Endothelial cell (in vitro differentiated cells): ENCODE measurements at places on chromosomes 5 and 9. TPM values are rescaled to one million over a fixed set of nuclear protein-coding genes. Genes with fewer than 3 reads are reported as not detected.

GRCh38 chr5:10307206-10308148 lies at the start of gene CMBL:
TSS of gene CMBL (minus strand) at chr5:10307902. CDS start at chr5:10290762, 17,140 bp downstream.
- peak within 1 kb of the TSS; percentile 93 for H3K4me3 ChIP-seq
- H3K36me3 ChIP-seq, result peaks cover 3% of the 10 kb centered on the region
- H3K27me3 ChIP-seq, result peaks cover 12% of the 10 kb centered on the region
- DNase-seq, result peak; percentile 45
- H3K27ac ChIP-seq, result no peak within 1 kb of the TSS

DNA sequence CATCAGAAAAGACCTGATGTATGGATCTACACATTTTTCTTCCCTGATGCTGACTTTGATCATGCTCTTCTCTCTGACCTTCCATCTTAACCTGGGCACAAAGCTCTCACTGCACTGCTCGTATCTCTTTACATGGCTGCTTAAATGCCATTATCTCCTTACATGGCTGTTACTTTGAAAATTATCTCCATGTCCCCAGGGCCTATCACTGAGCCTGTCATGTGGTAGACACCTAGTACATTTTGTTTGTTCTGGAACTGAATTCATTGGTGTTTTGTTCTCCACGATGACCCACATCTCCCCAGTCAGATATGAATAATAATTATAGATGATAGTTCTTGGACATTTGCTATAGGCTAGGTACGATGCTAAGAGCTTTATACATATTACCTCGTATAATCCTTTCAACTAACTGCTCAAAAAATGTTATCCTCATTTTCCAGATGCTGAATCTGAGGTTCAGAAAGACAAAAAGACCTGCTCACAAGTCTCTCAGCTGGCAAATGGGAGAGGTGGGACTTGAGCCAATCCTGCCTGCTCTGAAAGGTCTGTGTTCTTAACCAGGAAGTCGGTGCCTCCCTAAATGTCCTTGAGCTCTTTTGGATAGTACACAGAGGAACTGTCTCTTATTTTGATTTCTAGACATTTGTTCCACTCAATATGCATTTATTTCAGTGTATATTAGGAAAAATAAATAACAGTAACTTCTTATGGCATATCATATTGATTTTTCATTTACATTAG lies 9.8 kb upstream of the CPEB4 start:
- no peaks in the 10 kb centered on the region for H3K36me3 ChIP-seq
- H3K27me3 ChIP-seq, result no peaks in the 10 kb centered on the region
- no peak overlapping the region for H3K27ac ChIP-seq
- no peak for DNase-seq
- H3K4me1 ChIP-seq, result no peaks in the 10 kb centered on the region

DNA sequence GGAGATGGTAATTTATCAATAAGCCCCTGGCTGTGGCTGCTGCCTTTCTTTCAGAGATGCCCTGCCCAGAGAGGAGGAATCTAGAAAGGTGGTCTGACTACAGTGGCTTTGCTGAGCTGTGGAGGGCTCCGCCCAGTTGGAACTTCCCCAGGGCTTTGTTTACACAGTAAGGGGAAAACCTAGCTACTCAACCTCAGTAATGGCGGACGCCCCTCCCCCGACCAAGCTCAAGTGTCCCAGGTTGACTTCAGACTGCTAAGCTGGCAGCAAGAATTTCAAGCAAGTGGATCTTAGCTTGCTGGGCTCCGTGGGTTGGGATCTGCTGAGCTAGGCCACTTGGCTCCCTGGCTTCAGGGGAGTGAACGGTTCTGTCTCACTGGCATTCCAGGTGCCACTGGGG lies 865.4 kb upstream of the ACO1 start:
- H3K27ac ChIP-seq, result no peak overlapping the region
- H3K27me3 ChIP-seq, result no peaks in the 10 kb centered on the region
- peaks cover 6% of the 10 kb centered on the region for H3K4me1 ChIP-seq
- DNase-seq, result no peak
- no peak overlapping the region for H3K4me3 ChIP-seq

DNA sequence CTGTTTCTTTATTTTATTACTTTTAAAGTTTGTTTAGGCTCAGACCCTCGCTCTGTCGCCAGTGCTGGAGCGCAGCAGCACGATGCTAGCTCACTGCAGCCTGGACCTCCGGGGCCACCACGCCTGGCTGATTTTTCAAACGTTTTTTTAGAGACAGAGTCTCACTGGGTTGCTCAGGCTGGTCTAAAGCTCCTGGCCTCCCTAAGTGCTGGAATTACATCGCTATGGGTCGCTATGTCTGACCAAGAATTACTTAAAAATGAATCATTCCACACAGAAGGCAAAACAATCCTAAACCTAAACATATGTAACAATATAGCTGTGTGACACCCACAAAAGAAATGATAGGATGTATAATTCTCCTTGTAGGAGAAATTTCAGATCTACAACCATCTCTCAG lies 86.9 kb upstream of the SIMC1 start:
- H3K36me3 ChIP-seq, result no peaks in the 10 kb centered on the region
- peaks cover 3% of the 10 kb centered on the region for H3K4me1 ChIP-seq
- H3K27ac ChIP-seq, result no peak overlapping the region

DNA sequence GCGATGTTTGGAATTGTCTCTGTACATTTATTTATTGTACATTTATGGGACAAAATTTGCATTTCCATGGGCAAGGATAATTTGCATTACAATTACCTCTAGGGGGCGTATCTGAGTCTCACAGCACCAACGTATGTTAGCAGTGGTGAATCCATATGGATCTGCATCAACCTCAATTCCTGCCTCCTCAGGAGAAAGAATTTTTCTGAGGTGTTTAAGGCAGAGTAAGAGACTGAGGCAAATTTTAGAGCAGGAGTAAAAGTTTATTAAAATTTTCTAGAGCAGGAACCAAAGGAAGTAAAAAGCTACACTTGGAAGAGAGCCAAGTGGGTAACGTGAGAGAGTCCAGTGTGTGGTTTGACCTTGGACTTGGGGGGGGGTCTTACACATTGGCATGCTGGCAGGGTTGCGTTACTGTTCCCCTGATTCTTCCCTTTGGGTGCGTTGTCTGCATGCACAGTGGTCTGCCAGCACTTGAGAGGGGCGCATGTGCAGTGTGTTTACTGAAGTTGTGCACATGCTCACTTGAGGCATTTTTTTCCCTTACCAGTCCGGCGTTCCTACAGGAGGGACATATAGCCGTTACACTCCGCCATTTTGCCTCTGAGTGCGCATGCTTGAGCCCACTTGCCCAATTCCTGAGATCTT lies 21.0 kb upstream of the RAB14 start:
- no peak overlapping the region for H3K27ac ChIP-seq
- peaks cover 4% of the 10 kb centered on the region for H3K4me1 ChIP-seq
- no peaks in the 10 kb centered on the region for H3K27me3 ChIP-seq
- H3K36me3 ChIP-seq, result no peaks in the 10 kb centered on the region

GRCh38 chr9:91223000-91223399 lies 138.7 kb downstream of the AUH start:
- no peak overlapping the region for H3K4me3 ChIP-seq
- H3K36me3 ChIP-seq, result peaks cover 4% of the 10 kb centered on the region

DNA sequence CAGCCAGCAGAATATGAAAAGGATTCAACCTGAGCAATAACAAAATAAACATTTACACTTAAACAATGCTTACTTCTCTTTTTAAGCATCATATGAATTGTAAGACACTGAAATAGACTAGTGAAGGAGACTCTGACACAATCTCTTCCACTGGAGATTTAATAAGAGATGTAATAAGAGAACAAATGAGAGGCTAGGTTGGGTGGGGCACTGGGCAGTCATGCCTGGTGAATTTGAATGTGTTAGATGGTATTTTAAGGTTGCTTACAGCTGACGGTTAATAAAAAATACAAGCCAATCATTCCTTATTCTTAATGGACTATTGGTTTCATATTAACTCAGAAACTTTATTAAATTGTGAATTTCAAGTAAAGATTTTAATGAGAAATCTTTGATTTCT lies 105.9 kb upstream of the TARS1 start:
- no peaks in the 10 kb centered on the region for H3K36me3 ChIP-seq
- H3K4me3 ChIP-seq, result no peak overlapping the region
- no peak for DNase-seq
- peaks cover 3% of the 10 kb centered on the region for H3K27me3 ChIP-seq

- no peaks in the 10 kb centered on the region for H3K36me3 ChIP-seq
- H3K27ac ChIP-seq, result no peak overlapping the region
- no peak overlapping the region for H3K4me3 ChIP-seq
- H3K27me3 ChIP-seq, result no peaks in the 10 kb centered on the region
- DNase-seq, result no peak
These were observed 6.1 kb upstream of the ANGPTL2 start for GRCh38 chr9:127128341-127129072.

DNA sequence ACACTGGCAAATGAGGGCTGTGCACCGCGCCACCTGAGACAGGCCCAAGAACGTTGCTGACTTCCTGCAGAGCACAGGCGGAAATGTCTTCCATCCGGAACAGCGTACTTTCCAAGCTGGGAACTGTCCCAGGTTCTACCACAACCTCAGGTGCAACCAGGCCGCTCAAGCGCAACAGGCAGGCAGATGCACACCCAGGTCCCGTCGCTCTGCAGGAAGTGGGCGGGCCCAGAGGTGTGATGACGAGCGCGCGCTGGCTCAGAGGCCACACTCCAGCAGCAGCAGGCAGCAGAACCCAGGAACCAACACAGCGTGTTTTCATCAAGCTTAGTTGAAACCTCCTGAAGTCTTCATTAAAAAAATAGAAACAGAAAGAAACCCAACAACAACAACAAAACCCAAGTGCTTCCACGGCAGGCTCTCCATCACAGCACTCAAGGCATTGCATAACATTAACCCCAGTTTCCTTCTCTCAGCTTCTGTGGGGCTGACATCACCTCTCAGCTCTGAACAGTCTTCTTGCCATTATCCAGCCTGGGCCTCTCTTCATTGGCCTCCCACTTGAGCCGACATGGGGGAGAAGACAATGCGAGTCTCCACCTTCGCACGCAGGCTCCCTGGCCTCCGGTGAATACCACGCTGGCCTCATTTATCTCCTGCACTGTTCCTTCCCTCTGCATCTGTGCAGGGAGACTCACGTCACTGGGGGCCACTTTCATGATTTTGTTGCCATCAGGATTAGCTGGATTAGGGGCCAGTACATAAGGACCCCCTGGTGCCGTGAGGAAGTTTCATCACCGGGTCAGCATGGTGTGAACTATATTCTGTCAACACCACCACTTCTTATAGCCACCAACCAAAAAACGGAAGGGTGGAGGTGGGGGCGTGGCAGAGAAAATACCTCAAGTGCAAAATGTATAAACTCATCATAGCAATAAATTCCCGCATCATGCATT lies 22.1 kb downstream of the PTCH1 start:
- no peak for DNase-seq
- peaks cover 7% of the 10 kb centered on the region for H3K27me3 ChIP-seq
- peaks cover 42% of the 10 kb centered on the region for H3K4me1 ChIP-seq
- no peak overlapping the region for H3K27ac ChIP-seq

DNA sequence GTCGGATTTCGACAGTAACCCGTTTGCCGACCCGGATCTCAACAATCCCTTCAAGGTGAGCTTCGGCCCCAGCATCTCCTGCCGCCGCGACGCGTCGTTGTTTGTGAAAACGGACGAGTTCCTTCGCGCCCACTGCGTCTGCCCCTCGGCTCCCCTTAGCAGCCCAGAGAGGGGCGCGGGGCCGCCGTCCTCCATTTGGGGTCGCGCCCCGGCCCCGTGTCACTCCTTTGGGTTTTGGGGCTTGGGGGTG lies 182 bp downstream of the SCAMP1 start:
- no peak for DNase-seq
- H3K36me3 ChIP-seq, result peaks cover 5% of the 10 kb centered on the region
- H3K27ac ChIP-seq, result peak overlapping the region; percentile 48

DNA sequence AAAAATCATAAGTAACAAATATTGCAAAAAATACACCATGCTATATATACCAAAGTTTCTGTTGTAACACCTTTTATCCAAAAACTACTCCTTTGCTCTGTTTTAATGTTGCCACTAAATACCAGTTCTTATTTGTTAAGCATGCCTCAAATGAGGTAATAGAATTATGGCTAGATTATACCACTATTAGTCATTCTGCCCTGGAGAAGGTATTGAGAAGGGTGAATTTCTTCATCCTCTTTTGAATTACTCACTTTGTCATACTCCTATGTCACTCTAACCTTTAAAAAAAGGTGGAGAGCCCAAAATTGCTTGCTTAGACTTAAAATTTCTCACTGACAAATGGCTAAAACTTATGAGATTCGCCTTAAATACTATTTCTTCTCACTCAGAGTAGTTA lies 750.9 kb downstream of the MAT2B start:
- no peak for DNase-seq
- H3K27me3 ChIP-seq, result peaks cover 5% of the 10 kb centered on the region
- H3K36me3 ChIP-seq, result no peaks in the 10 kb centered on the region

GRCh38 chr5:55492449-55492848 lies 42.3 kb downstream of the PLPP1 start:
- H3K36me3 ChIP-seq, result peaks cover 3% of the 10 kb centered on the region
- DNase-seq, result no peak
- no peak overlapping the region for H3K27ac ChIP-seq
- H3K4me3 ChIP-seq, result no peak overlapping the region
- H3K4me1 ChIP-seq, result peaks cover under 1% of the 10 kb centered on the region

GRCh38 chr5:8184455-8185063 lies 315.6 kb downstream of the MTRR start:
- no peaks in the 10 kb centered on the region for H3K4me1 ChIP-seq
- H3K36me3 ChIP-seq, result no peaks in the 10 kb centered on the region
- no peak overlapping the region for H3K27ac ChIP-seq
- H3K27me3 ChIP-seq, result peaks cover 1% of the 10 kb centered on the region
- DNase-seq, result peak; percentile 72

GRCh38 chr5:165714598-165714997 lies 2209.2 kb downstream of the MAT2B start:
- H3K4me1 ChIP-seq, result no peaks in the 10 kb centered on the region
- H3K27ac ChIP-seq, result no peak overlapping the region
- DNase-seq, result no peak
- no peaks in the 10 kb centered on the region for H3K36me3 ChIP-seq

- H3K4me1 ChIP-seq, result peaks cover 15% of the 10 kb centered on the region
- peaks cover 2% of the 10 kb centered on the region for H3K27me3 ChIP-seq
- no peak for DNase-seq
- H3K27ac ChIP-seq, result no peak overlapping the region
- peaks cover 17% of the 10 kb centered on the region for H3K36me3 ChIP-seq
These were observed 13.5 kb upstream of the AHRR start for GRCh38 chr5:307794-308579.

- H3K4me3 ChIP-seq, result no peak overlapping the region
- H3K27ac ChIP-seq, result no peak overlapping the region
- peaks cover 20% of the 10 kb centered on the region for H3K4me1 ChIP-seq
- H3K27me3 ChIP-seq, result peaks cover 2% of the 10 kb centered on the region
These were observed 125.1 kb downstream of the LIFR start for GRCh38 chr5:38431242-38431853.

DNA sequence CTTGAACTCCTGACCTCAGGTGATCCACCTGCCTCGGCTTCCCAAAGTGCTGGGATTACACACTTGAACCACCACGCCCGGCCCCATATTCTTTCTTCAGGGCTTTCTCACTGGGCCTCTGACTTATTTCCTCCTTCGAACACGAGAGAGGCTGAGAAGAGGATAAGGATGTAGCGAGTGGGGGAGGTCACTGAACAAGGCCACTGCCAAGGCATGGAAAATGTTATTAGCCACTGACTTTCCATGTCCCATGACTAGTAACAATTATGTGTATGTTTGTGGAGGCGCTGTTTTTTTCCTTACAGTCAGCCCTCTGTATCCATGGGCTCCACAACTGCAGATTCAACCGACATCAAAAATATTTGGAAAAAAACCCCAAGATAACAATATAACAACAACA lies 12.3 kb upstream of the FCHSD1 start:
- no peak for DNase-seq
- H3K4me1 ChIP-seq, result peaks cover 20% of the 10 kb centered on the region
- H3K4me3 ChIP-seq, result peak overlapping the region; percentile 37
- peaks cover 40% of the 10 kb centered on the region for H3K36me3 ChIP-seq
- peak overlapping the region; percentile 74 for H3K27ac ChIP-seq

Gene ITGA2
- 15.1 TPM for total RNA-seq

Gene DAB2IP
- total RNA-seq, result 104 TPM

Gene ANKRD31
- 0.05 TPM for total RNA-seq

Gene KIAA0825
- total RNA-seq, result 2.0 TPM

Gene BTNL3
- total RNA-seq, result 0.36 TPM

Gene FOXD4
- total RNA-seq, result 0.49 TPM

Gene NFIB
- total RNA-seq, result 120 TPM

Gene SLC25A25
- total RNA-seq, result 8.5 TPM

Gene LRRC14B
- not detected for total RNA-seq
